NCI-H1930 (cell line): ENCODE measurements at places on chromosomes 7 and 10.

DNA sequence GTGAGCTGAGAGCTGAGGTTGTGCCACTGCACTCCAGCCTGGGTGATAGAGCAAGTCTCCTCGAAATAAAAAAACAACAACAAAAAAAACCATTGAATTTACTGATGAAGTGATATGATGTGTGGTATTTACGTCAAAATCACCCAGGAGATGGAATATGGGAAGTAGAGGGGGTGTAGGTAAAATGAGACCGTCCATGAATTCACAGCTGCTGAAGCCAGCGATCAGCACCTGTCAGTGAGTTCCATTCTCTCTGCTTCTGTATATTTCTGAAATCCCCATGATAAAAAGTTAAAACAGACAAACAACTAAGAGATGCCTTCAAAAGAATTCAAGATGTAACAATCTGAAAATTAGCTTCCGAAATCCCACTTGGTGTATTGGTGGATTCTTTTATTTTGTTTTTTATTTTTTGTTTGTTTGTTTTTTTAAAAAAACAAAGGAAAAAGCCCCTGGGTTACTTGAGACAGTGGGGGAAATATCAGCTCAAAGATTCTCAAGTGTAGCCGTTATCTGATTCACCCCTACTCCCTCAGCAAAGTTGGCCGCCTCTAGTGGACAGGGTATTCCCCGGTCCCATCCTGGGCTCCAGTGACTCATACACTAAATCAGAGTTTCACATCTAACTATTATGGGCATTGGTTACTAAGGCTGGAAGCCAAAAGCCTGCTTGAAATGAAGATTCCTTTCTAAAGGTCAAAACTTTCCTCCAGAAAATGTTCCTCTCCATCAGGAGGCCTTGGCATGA, 76.4 kb downstream of the MAP3K8 start:
- no peak for DNase-seq

GRCh38 chr7:142790056-142790455, 19.3 kb downstream of the PRSS2 start:
- no peak for DNase-seq

- no peak for DNase-seq
Measured at GRCh38 chr7:2551418-2551817, 3.9 kb downstream of the BRAT1 start.

DNA sequence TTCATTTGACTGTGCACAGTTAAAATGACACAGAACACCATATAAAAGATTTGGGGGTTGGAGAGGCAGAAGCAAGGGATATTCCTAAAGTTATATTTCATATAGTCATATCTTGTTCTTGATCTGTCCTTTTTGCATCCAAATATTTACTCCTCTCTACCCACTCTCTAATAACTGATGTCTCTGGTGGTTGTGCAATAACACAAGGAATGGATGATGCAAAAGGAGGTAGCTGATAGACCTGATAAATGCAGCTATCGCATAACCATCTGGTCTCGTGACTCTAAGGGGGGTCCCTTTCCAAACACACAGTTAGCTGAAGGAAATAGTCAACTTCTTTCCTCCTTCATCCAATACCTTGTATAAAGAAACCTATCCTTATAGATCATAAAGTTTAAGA, 123.1 kb downstream of the POLR1F start:
- no peak for DNase-seq

GRCh38 chr10:101725296-101726114, 30.5 kb upstream of the FBXW4 start:
- DNase-seq, result no peak

- no peak for DNase-seq
Measured at GRCh38 chr10:75127471-75127870, 16.0 kb downstream of the SAMD8 start.

DNA sequence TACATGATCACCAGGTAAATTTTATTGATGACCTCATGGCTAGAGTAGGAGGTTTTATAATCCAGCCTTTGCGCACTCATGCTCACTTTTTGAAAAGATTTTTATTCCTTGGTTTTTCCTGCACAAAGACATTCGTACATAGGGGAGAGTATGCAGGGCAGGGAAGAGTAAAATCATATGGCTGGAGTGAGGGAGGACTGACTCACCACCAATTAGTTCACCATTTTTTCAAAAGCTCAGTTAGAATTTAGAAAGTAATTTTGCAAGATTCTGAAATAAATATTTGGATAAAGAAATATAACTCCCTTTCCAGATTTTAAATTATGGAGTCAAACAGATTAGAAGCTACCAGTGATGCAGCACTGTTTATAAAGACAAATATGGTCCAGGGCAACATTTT, 111.9 kb downstream of the SEMA3D start:
- no peak for DNase-seq
